ENCODE measurements at places on chromosomes 7 and 10.

- DNase-seq: no peak
These were observed 15.9 kb downstream of the YKT6 start for GRCh38 chr7:44216521-44217222.

DNA sequence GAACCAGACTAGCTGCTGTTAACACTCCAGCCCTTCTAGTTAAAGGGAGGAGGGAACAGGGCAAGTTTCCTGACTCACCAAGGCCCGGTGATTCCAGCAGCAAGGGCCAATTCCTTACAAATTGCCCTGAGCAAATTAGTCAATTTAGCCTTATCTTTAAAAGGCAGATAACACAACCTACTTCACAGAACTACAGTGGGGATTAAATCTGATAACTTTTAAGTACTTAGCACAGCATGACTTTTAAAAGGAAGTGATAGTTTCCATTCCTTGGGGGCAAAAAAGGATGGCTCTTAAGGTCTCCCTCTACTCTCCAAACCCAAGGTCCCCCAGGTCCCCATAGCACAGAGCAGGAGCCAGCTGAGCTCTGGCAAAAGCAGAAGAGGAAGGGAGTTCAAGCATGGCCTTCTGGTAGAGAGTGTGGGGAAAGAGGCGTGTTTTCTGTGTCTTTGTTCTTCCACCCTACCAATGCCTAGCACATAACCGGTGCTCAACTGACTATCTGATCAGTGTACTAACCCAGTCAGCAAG is 4.0 kb downstream of the CDCA7L start:
- no peak for DNase-seq

DNA sequence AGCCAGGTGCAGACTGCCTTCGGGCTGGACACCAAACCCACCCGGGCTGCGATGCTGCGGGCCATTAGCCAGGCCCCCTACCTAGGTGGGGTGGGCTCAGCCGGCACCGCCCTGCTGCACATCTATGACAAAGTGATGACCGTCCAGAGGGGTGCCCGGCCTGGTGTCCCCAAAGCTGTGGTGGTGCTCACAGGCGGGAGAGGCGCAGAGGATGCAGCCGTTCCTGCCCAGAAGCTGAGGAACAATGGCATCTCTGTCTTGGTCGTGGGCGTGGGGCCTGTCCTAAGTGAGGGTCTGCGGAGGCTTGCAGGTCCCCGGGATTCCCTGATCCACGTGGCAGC is 50.0 kb downstream of the VWA2 start:
- no peak for DNase-seq

GRCh38 chr7:30563326-30563942 is 31.2 kb upstream of the GARS1 start:
- DNase-seq: no peak

DNA sequence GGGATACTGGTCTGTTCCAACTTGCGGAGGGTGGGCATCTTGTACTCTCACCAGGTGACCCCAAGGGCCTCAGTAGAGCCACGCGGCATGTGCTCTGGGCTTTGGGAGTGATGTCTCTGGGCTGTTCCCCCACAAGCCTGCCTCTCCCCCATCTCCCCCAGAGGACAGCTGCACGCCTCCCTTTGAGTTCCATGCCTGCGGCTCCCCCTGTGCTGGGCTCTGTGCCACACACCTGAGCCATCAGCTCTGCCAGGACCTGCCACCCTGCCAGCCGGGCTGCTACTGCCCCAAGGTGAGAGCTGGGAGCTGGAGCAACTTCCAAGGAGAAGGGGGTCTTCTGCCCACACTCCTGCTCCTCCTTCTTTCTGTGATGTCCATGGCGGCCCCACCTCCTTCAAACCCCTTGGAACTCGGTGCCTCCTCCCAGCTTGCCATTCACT is 15.0 kb upstream of the ZNF862 start:
- no peak for DNase-seq

DNA sequence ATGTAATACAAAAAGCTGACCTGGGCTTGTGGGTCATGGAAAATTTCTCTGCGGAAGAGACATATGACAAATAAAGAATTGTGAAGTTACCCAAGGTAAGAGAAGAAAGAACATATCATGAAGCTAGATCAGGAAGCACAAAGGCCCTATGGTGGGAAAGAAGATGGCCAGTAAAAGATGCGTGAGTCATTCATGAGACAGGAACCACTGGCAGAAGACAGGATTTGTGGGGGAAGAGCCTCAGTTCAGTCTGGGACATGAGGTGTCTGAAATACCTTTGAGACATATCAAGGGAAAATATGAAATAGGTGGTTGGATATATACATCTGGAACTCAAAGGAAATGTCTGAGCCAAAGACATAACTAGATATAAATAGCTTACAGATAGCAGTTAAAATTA is 27.7 kb upstream of the AMPH start:
- DNase-seq: no peak

- no peak for DNase-seq
These were observed 4.3 kb downstream of the SLC29A3 start for GRCh38 chr10:71323407-71323806.

DNA sequence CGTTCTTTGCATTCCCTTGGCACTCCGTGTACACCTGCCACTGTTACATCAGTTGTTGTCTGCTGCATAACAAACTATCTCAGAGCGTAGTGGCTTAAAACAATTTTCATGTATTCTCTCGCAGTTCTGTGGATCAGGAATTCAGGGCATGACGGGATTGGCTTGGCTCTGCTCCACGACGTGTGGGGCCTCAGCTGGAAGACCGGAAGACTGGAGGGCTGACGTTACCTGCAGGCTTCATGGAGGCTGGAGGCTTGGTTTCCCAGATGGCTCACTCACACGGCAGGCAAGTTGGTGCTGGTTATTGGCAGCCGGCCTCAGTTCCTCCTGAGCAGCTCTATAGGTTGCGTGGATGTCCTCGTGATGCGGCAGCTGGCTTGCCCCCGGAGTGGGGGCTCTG is 25.5 kb downstream of the NYAP1 start:
- no peak for DNase-seq

- no peak for DNase-seq
These were observed 15.1 kb upstream of the SH3PXD2A start for GRCh38 chr10:103870516-103870915.

- DNase-seq: no peak
These were observed 3.8 kb downstream of the KAZALD1 start for GRCh38 chr10:101065481-101066145.

GRCh38 chr7:7867846-7868571 is 100.6 kb upstream of the GLCCI1 start:
- DNase-seq: no peak

GRCh38 chr7:55723621-55723941 is 139.0 kb downstream of the SEPTIN14 start:
- no peak for DNase-seq

Measured in stimulated activated CD8-positive, alpha-beta memory T cell treated with anti-CD3 and anti-CD28 coated beads, Interleukin-2, amount 100 ng/mL, for 48 hours (primary cell).